Effector CD8-positive, alpha-beta T cell (primary cell): ENCODE measurements at places on chromosomes 7 and 10.

- no peak for DNase-seq
Observed at GRCh38 chr7:130946114-130946513, 212.1 kb upstream of the KLF14 start.

DNA sequence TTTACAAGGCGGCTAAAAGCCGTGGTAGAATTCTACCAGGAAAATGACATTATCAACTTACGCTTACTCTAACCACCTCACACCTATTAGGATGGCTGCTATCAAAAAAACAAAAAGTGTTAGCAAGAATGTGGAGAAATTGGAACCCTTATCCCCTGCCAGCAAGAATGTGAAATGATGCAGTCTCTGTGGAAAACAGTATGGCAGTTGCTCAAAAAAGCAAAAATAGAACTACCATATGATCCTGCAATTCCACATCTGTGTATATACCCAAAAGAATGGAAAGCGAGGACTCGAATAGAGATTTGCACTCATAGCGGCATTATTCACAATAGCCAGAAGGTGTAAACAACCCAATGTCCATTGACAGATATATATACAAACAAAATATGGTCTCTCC lies 61.3 kb downstream of the KIF5B start:
- no peak for DNase-seq

DNA sequence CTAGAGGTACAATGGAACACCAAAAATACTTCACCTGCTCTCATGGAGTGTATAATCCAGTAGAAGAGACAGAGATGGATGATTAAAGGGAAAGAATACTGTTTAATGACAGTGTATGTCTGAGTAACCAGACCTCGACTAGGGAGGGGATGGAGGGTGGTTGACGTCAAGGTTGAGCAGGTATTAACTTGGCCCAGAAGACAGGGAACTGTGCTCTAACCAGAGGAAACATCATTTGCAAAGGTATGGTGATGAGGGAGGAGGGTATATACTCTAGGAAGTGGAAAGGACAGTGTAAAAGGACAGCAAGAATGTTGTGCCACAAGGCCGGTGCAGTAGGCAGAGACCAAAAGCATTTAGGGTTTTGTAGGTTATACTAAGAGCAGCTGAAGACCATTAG lies 2.9 kb downstream of the MIOS start:
- no peak for DNase-seq

GRCh38 chr10:8073691-8074416 lies 19.4 kb downstream of the GATA3 start:
- DNase-seq: no peak

DNA sequence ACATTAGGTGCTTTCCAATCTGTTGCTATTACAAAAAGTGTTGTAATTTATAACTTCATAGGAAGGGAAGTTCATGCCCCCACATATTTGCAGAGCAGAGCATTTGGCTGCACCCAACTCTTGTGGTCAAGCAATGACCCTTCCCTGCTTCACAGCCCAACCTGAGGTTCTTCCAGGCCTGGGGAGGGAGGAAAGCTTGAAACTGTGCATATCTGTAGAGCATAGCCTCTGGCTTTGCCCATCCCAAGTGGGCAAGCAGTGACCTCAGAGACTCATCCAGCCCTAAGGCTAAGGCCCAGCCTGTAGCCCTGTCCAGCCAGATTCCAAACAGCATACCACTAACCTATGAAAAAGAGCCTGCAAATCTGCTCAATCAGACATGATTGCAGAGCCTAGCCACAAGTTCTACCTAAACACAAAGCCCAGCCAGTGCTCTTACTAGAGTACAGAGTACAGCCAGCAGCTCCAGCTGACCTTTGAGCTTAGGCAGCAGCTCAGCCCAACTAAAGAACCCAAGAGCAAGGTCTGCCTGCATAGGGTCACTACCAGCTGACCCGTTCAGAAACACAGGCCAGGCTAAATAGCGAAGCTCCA lies 14.4 kb upstream of the GSTK1 start:
- DNase-seq: no peak

DNA sequence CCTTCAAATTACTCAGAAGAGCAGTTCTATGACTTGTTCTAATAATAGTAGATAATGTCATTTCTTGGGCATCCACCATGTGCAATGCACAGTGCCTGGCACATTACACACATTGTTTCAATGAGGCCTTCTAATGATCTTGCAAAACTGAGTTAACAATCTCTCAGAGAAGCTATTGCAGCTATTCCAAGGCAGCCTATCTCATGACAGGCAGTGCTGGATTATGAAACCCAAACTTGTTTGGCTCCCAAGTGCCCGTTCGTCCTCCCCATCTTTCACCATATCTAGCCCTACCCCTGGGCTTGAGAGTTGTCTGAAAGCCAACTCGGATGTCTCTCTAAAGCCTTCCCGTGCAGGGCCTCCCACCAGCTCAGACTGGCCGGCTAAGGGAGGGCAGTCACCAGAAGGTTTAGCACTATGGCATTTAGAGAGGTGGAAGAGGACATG lies 405.1 kb downstream of the PLXNA4 start:
- no peak for DNase-seq
